NCI-H2227 treated with DMSO at 0.1 percent for 48 hours (cell line): ENCODE measurements at places on chromosomes 2 and 18.
A peak's percentile ranks its signal among the peaks of the same experiment; 100 is the strongest.

- no peak for DNase-seq
Observed at GRCh38 chr18:73352546-73352945, 484.8 kb upstream of the NETO1 start.

- no peak for DNase-seq
Observed at GRCh38 chr2:71347517-71347916, 15.9 kb downstream of the ZNF638 start.

DNA sequence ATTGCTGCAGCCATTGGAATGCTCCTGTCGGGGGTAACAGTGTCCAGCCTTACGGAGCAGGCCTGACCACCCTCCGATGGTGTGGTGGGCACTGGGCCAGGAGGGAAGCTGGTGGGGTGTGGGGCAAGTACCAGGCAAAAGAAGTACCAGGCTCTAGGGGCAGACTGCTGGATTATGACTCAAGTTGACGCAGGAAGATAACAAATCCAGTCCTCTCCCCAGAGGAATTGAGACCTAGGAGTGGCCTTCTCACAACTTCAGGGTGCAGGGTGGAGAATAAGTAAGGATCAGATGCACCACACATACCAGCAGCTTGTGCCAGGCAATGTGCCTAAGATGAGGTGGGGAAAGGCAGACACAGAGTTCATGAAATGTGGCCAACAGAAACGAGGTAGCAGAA lies 37.9 kb downstream of the SEMA4F start:
- DNase-seq: no peak

DNA sequence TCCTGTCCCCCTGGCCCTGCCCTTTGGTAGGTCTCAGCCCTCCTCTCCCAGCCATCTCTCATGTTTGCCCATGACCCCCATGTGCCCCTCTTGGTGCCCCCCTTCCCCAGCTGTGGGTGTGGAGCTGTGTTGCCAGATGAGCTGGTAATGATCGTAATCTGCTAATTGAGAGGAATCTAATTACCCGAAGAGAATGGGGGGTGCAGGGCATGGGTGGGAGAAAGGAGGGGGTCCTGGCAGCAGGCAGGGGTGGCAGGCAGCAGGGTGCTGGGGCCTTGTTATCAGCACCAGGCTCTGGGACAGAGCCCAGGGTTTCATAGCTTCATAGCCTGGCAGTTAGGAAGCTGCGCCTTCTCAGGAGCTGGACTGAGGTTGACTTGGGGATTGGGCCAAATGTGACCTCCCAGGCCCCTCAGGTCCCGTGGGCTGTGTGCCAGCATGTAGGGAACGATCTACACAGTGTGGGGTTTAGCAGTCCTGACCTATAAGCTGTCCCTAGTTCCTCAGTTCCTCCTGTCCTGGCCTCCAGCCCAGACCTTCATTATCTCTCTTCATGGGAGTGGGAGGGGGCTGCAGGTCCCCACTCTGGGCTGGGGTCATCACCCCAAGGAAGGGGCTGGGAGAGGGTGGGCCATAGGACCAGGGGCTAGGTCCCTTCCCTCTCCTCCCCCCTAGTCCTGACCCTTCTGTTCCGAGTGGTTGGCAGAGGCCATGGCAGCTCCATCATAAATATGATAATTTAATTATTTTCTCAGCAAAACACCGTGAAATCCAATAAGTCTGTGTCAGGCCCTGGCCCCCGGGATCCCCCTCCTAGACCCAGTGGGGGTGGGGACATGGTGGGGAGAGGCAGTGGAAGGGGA lies 6.5 kb upstream of the ASIC4 start:
- DNase-seq: no peak

GRCh38 chr2:99772591-99773331 lies 282.9 kb upstream of the REV1 start:
- DNase-seq: no peak

DNA sequence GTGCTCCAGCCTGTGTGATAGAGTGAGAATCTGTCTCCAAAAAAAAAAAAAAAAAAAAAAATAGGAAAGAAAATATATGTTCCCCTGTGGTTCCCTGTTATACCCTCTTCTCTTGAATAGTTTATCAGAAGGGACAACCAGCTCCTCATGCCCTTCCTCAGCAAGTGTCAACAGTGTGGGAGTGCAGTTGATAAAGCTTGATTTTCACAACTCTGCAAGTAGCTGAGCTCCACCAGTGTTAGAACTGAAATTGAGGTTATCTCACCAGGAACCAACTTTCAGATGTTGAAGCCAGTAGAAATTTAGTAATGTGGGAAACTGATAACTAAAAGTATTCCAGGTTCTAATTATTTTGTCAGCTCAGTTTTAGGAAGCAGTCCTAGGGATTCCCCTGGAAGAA lies 25.1 kb downstream of the NEDD4L start:
- no peak for DNase-seq

DNA sequence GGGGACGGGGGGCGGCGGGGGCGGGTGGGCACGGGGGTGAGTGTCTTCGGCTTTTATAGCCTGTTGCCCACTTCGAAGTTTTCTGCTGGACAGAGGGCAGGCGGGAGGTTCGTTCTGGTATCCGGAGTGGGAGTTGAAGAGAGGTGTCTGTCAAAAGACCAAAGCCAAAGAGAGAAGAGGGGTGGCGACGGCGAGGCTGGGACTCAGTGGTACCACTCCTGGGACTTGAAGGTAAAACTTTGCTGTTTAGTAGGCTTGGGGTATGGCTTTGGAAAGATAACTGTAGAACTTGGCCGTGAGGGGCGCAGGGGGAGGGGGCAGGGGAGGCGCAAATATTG lies 215.8 kb upstream of the DTNA start:
- peak; percentile 7 for DNase-seq

DNA sequence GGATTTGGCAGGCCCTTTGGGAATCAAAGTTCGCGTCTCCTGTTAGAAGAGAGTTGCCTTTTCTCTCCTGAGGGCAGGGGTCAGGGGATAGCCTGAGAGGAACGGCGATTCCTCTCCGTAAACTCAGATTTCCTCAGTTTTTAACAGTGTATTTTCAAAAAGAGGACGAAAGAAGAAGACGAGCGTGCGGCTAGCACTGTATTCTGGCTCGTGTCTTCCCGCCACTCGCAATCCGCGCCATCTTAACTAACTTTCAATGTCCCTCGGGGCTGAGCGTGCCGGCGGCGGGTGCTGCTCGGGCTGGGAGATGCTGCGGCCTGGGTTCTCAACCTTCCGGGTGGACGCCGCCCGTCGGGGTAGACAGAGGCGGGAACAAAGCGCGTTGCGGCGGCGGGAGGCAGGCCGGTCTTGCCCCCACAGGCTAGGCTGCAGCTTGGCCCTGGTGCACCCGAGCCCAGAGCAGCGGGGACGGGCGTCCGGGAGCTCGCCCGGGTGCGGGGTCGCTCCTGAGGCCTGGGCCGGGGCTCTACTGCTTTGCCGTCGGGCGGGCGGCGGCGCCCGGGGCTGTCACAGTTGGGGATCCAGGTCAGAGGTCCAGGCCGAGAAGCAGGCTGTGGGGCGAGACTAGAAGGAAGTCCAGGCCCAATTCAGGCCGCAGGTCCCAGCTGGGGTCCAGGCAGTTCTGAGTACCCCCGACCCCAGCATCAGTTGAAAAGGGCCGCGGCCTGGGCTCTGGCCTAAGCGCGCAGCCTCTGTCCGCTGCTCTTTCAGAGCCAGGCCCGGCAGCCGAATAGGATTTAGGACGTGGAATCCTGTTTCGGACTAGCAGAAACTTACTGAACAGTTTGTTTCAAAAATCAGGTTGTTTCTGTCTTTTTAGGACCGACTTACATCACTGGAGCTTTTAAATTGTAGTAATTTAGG lies 11.8 kb downstream of the TBR1 start:
- DNase-seq: no peak

DNA sequence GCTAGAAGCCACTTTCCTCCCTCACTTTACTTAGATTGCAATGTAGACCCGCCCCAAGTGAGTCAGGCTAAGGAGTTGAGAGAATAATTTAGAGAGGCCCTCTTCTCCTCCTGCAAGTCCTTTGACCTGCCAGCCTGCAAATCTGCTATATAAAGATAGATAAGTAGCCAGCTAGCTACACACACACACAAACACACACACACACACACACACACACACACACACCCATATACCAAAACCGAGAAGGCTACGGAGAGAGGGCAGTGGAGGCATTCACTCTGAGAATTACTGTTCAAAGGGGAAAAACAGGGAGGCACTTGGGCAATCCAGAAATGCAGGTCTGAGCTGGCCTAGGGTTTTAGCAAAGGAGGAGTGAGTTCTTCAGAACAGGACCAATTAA lies 23.0 kb upstream of the SMAD7 start:
- peak; percentile 93 for DNase-seq

DNA sequence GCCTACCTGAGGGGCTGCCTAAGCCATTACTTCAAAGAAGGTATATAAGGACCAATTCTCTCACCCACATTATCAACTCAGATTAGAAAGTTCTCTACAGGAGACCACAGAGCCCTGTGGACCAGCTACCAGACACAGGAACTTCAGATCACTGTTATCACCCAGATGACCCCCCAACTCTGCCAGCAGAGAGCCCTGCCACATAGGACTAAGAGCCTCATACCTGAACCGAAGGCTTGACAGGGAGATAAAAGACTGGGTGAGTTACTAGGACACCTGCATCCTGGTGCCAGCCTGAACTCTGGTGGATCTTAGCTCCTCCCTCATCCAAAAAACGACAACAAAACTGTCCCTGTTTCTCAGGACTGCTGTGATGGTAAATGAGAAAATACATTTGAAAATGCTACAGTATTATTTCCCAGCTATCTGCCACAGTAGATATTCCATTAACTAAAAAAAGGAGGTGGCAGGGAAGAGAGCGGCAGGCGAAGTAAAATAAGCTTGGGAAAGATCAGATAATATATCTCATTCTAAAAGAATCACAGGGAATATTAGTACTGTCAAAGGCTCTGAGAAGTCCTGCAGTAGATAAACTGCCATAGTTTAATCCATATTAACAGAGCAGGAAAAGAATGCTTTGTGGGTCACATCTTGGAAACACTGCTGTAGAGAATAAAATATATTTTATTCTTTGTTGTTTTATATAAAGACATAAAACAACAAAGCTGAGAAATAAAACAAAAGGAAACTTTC lies 79.7 kb downstream of the STK39 start:
- DNase-seq: no peak

GRCh38 chr2:86234563-86235131 lies 35.4 kb downstream of the MRPL35 start:
- DNase-seq: no peak

DNA sequence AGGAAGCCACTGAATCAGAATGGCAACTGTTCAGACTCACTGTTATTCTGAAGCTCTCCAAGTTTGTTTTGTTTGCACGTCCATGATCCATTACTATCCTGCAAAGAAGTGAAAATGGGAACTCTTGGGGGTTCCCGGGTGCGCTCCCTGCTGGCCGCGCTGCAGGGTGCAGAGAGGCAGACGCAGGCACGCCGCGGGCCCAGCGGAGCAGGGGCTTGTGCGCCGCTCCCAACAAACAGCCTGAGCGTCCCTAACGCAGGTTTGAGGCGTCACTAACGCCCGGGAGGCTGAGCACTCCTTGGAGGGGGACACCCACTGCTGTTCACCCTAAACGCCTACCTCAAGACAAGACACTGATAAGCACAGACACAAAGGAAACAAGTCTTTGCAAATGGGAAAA lies 14.3 kb upstream of the PIEZO2 start:
- no peak for DNase-seq

DNA sequence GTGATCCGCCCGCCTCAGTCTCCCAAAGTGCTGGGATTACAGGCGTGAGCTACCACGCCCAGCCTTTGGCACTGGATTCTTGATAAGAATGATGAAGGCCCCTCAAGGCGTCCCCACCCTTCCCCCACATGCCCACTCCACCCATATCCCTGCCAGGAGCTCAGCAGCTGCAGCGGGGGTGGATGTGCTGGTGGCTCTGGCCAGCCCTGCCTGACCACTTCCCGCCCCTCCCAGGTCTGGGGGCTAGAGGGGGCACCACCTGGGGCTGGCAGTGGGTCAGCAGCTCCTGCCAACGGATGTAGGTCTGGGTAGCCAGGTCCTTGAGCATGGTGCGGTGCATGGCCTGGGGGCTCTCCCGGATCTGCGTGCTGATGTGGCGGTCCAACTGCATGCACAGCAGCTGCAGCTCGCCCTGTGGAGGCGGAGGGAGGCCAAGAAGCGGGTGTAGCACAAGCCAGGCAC lies 7.8 kb upstream of the SEMA4C start:
- no peak for DNase-seq

- no peak for DNase-seq
Observed at GRCh38 chr2:130389783-130390182, 33.9 kb downstream of the PTPN18 start.

GRCh38 chr2:208012449-208012848 lies 12.9 kb downstream of the PLEKHM3 start:
- no peak for DNase-seq

DNA sequence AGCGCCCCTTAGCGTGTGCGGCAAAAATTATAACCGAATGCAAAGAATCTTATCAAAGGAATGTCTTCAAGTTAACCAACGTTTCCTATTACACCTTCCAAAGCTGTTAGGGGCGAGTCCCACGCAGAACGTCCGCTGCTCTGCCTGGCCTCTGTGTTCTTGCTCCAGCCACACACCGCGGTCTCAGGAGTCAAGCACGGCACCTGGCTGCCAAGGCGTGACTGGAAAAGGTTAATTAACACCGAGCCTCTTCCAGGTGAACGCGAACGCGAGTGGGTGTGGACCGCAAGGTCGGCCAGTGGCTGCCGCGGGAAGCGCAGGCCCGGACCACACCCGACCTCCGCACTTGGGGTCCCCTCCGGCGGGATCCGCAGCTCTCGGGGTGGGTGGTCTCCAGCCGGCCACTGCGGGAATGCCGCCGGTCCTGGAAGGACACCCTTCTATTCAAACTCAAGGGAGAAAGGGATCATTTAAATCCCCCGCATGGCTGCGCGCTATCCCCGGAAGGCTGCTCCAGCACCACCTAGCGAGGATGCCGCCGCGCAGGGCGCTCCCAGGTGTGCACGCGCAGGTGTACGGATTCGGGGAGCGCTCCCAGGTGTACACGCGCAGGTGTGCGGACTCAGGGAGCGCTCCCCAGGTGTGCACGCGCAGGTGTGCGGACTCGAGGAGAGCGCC lies 830 bp downstream of the CYB5A start:
- DNase-seq: no peak

- DNase-seq: peak; percentile 86
Observed at GRCh38 chr2:174593574-174594203, 3.9 kb downstream of the WIPF1 start.

DNA sequence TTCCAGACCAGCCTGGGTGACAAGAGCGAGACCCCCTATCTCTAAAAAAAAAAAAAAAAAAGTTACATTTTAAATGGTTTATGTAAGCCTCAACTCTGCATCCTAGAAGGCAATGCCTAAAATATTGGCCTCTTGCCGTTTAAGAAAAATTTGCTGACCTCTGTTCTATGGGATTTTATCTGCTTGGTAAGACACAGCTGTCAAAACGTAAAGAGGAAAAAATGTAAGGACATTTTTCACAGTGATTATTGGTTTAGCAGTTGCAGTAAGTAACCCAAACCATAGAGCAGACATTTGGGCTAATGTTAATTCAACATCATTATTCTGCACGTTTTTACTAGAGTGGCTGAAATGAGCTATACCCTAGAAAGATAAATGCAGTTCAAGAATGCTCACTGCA lies 14.4 kb upstream of the E2F6 start:
- no peak for DNase-seq

GRCh38 chr2:11711751-11712150 lies 34.7 kb upstream of the LPIN1 start:
- DNase-seq: no peak
